Upper lobe of left lung (tissue), 6 donors: ENCODE measurements at places on chromosomes 13 and 19. TPM values are rescaled to one million over a fixed set of nuclear protein-coding genes. Genes with fewer than 3 reads are reported as not detected.

The TPTE2 gene
- total RNA-seq, result not detected

The ICAM5 gene
- 22.9 TPM for total RNA-seq

The FAM216B gene
- 25.1 TPM for total RNA-seq

The SLC25A41 gene
- 0.49 TPM for total RNA-seq

The NKPD1 gene
- total RNA-seq, result under 0.01 TPM

The RNF17 gene
- not detected for total RNA-seq

The RPL36 gene
- 290 TPM for total RNA-seq
